ENCODE measurements at places on chromosomes 3 and 15. TPM values are rescaled to one million over a fixed set of nuclear protein-coding genes. Genes with fewer than 3 reads are reported as not detected.

The DPPA2 gene
- not detected for total RNA-seq

The LYZL4 gene
- total RNA-seq, result not detected

The PDZRN3 gene
- 96.4 TPM for total RNA-seq

The TMEM212 gene
- total RNA-seq, result not detected

The RPL35A gene
- 755 TPM for total RNA-seq

Data from parietal lobe (tissue), 2 donors.